ENCODE measurements at places on chromosomes 5 and 9. TPM values are rescaled to one million over a fixed set of nuclear protein-coding genes. Genes with fewer than 3 reads are reported as not detected.

SLC6A19 gene
- not detected for total RNA-seq

BARHL1 gene
- total RNA-seq: not detected

PCDHAC1 gene
- 76.2 TPM for total RNA-seq

DND1 gene
- total RNA-seq: 0.82 TPM

CDH9 gene
- total RNA-seq: 31.4 TPM

SH3RF2 gene
- total RNA-seq: under 0.01 TPM
